ENCODE measurements at places on chromosomes 5 and 9. TPM values are rescaled to one million over a fixed set of nuclear protein-coding genes. Genes with fewer than 3 reads are reported as not detected.

GARNL3 gene
- total RNA-seq = 5.6 TPM

PCDHGC4 gene
- total RNA-seq = 1.7 TPM

NR5A1 gene
- total RNA-seq = not detected

ANKRD33B gene
- 5.7 TPM for total RNA-seq

RHOBTB3 gene
- total RNA-seq = 160 TPM

TAF11L10 gene
- total RNA-seq = not detected

FGD3 gene
- total RNA-seq = 9.8 TPM

BSPRY gene
- total RNA-seq = 0.19 TPM

SCGB3A2 gene
- not detected for total RNA-seq

ASPN gene
- 4.0 TPM for total RNA-seq

MARCOL gene
- total RNA-seq = not detected

OR1Q1 gene
- total RNA-seq = not detected

CYLC2 gene
- not detected for total RNA-seq

GRCh38 chr5:88557881-88558280 is 289.2 kb upstream of the TMEM161B start:
- DNase-seq = no peak

DNA sequence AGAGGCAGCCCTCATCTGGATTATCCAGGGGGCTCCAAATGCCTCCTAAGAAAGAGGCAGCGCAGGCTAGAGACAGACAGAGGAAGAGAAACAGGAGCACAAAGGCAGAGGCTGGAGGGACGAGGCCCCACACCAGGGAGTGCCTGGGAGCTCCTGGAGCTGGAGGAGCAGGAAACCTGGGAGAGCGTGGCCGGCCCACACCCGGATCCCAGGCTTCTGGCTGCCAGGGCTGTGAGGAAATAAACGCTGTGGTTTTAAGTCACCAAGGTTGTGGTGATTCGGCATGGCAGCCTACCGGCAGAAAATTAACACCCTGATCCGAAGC is 165.5 kb downstream of the OLFM1 start:
- DNase-seq = no peak

GRCh38 chr5:939368-939767 is 46.7 kb downstream of the TRIP13 start:
- peak; percentile 59 for DNase-seq

- DNase-seq = no peak
Observed at GRCh38 chr9:129400971-129401622, 219.8 kb downstream of the C9orf50 start.

- no peak for DNase-seq
Observed at GRCh38 chr5:14209836-14210235, 66.7 kb downstream of the TRIO start.

DNA sequence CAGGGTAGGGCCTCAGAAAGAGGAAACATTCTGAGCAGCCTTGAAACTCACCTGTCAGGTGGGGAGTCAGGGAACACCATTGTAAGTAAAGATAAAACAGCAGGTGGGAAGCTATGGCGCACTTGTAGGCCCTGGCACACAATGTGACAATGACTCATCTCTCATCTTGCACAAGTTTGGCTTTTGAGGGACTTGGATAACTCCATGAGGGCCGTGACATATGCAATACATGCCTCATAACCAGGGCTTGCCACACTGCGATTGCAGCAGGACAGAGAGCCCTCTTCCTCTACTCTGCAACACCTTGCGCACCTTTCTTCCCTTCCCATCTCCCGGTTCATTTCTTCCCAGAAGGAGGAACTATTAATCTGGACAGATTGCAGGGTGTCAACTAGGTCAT is 144.9 kb downstream of the CEP120 start:
- DNase-seq = no peak

DNA sequence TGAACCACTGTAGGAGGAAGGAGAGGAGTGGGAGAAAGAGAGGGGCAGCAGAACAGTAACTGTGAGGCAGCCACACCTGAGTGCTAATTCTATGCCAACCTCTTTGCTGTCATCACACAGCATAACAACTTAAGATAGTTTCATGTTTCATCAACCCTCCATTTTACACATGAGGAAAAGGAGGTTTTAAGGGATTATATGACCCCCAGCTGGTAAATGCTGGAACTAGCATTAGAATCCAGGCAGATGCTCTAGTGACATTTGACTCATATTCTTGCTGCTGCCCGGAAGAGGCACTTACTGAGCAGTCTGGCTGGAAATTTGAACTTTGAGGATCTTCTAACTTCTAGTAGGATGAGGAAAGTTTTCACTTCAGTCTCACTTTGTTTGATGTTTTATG is 24.1 kb upstream of the VLDLR start:
- DNase-seq = no peak

DNA sequence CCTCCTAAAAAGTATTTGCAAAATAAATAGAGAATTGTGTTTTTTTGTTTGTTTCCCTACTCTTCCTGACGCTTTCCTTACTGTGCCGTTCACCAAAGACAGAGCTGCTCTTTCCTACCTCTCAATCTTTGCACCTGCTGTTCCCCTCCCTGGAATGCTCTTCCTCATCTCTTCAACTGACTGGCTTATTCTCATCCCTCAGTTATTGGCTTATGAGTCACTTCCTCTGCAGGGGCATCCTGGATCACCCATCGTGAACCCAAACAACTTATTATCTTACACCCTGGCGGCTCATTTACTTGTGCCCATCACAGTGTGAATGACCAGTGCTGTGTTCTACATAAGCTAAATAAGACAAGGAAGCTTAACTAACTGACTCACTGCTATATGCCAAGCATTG is 36.1 kb upstream of the CCNG1 start:
- DNase-seq = no peak

- no peak for DNase-seq
Observed at GRCh38 chr9:94622087-94622800, 17.1 kb downstream of the FBP1 start.

DNA sequence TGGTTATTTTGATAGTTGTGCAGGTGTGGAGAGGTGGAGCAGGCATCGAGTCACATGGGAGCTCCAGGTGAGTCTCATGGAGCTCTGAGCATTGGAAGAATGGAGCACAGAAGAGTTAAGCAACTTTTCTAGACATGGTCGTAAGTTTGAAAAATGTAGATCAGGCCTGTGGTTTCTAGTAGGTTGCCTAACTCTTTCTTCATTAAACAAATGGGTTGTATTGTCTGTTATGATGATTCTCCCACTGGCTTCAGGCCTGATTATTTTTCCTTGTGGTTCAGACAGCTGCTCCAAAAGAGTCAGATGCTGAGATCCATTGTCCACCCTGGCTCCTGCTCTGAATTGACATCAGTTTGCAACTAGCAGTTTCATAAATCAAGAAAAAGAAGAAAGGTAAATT is 80.3 kb upstream of the RPS23 start:
- DNase-seq = no peak

DNA sequence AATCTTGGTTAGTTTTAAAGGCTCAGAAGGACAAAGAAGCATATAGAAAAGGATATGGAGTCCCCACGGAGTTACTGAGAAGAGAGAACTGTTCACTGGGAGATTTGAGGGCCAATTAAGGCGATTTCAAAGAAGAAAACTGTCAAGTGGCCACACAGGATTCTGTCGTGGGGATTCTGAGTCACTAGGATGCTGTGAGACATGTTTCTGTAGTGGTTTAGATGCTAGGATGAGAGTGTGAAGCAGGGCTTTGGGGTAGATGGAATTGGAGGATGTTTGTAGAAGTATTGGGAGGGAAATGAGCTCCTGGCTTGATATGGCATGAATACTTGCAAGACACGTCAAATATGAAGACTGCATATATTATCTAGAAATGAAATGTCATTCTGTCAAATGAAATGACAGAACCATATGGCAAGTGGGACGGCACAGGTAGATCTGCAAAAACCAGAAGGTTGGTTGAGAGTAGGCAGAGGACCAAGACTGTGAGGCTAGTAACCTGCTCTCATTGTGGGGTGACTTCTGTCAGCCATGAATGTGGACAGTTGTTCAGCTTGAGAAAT is 136.3 kb upstream of the SPRY4 start:
- no peak for DNase-seq

DNA sequence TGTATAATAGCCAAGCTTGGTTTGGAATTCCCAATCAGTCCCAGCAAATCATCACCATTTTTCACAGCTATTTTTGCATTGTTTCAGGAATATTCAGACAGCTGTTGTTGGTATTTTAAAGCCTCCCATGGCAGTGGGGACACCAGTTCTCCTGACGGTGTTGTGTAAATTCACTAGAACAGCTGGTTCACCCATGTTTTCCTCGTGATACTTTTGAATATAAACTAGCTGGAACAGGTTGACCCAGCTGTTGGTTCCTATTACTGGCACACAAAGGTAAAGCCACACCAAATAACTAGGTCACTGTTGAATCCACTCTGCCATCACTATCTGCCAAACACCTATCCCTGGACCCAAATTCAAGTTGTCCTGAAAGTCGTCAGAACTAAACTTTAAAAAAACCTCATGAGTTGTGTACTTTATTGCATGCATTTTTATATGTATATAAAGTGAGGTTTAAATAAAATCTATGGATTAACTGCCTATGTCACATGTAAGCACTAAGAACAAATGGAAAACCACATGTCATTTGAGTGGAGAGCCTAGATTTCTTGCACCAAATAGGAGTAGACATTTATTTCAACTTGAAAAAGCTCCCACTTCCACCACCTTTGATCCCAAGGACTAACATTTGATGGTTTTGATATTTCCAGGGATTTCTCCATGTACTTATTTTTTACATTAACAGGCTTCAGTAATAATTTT is 121.9 kb upstream of the PIK3R1 start:
- no peak for DNase-seq

DNA sequence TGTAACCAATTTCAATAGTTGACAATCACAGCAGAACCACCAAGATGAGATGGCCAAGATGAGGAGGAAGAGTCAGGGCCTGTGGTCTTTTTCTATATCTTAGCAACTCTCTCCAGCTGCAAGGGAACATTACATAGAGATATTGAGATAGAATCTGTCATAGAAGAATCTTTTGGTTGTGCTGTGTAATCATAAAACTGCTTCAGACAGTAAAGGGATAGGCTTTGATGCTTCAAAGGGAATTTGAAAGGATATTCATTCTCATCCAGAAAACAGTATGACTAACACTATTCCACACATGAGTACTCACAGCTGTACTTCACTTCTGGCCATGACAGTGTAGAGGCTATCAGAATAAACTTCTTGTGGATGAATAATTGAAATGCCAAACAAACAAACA is 145.9 kb downstream of the YIPF5 start:
- no peak for DNase-seq

DNA sequence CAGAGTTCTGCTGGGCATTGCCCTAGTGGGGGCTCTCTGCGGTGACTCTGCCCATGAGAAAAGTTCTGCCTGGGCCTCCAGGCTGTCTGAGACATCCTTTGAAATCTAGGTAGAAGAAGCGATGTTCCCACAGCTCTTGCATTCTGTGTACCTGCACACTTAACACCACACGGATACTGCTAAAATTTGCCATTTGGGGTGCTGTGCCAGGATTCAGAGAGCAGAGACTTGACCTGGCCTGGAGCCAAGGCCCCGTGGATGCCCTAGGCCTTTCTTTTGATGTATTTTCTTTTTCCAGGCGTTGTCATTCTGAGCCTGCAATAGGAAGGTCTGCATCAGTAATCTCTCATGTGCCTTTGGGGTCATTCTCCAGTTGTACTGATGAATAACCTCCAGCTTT is 89.3 kb upstream of the IL12B start:
- no peak for DNase-seq

DNA sequence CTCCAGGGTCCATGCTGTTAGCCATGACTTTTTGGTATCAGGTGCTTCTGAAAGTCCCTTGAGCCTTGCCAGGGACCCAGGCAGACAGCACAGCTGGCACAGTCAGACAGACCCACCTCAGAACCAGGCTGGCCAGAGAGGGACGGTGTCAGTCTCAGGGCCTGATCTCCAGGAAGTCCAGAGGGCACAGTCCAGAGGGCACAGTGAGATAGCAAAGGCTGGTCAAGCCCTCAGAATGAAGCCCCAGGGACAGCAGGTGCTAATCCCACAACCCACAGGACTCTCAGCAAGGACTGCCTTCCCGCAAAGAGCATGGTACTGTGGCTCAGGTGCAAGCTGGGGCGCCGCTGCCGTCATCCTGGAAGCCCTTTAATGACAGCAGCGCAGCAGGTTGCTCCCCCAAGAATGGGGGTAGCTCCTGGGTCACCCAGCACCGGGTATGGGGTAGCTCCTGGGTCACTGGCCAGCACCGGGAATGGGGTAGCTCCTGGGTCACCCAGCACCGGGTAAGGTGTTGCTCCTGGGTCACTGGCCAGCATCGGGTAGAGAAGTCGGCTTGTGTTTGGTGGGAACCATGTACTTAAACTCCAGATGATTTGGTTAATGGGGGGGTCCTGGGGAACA is 105.6 kb upstream of the PHYKPL start:
- no peak for DNase-seq

GRCh38 chr5:141695627-141696215 is 13.7 kb upstream of the ARAP3 start:
- no peak for DNase-seq

- DNase-seq = no peak
Observed at GRCh38 chr5:55973296-55973695, 21.5 kb downstream of the IL6ST start.

GRCh38 chr5:600886-601541 is 11.1 kb upstream of the CEP72 start:
- peak; percentile 87 for DNase-seq

DNA sequence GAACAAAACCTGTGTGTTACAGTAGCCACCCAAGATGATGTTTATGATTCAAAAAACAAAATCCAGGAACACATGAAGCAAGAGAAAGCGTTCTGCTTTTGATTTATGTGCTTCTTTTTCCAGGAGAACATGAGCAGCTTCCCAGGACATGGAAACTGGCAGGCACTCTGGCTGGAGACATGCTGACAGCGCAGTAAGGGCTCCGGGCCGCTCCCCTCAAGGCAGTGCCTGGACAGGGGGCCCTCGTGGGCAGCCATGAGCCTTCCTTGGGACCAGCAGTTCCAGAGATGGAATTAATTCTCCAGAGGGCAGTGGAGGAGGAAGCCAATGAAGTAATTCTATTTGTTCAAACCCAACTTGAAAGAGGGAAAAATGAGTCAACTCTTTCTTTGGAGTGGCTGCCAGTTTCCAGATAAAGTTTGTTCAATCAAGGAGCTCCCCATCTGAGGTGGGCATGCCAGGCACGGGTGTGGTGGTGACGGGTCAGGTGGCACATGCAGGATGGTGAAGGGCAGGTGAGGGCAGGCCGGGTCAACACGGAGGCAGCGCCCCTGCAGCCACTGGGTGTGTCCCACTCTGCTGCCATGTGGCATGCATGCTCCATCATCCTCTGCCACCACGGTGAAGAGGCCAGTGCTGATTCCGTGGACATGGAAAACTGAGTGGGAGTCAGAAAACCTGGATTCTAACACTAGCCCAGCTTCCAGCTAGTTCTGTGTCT is 83.8 kb downstream of the OTULIN start:
- no peak for DNase-seq
